Stimulated activated CD8-positive, alpha-beta memory T cell treated with anti-CD3 and anti-CD28 coated beads, Interleukin-4, amount 100 ng/mL, for 1 hour (primary cell): ENCODE measurements at places on chromosomes 4 and X.

GRCh38 chr4:41696763-41697162 lies 51.8 kb downstream of the PHOX2B start:
- DNase-seq = no peak

DNA sequence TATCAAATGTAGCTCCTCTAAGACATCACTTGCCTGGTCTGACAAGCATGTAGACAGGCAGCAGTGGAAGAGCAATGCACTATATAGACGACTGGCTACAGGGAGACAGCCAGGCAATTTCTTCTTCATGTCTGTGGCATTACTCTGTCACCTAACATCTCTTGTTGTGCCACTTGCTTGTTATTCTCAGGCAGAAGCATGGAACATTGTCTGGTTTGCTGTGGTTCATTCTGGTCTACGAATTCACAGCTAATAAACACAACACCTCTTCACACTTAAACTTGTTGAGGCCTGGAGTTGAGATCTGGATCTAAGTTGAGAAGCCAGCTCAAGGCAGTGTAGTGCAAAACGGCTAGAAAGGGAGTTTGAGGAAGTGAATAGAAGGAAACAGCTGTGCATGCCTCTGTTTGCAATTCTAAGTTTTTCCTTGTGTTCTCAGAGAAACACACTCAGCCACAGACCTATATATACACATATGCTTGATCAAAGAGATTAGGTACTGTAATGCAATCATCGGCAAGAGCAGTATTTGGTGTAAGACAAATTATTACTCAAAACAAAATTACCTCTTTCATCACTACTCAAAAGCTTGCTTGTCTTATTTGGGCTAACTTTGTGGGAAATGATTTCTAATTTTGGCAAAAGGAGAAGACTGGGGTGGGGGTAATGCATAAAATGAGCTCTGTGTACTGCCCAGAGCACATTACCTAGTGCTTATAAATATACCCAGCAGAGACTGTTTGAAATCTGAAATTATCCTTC lies 243.8 kb downstream of the PPP3CA start:
- no peak for DNase-seq

DNA sequence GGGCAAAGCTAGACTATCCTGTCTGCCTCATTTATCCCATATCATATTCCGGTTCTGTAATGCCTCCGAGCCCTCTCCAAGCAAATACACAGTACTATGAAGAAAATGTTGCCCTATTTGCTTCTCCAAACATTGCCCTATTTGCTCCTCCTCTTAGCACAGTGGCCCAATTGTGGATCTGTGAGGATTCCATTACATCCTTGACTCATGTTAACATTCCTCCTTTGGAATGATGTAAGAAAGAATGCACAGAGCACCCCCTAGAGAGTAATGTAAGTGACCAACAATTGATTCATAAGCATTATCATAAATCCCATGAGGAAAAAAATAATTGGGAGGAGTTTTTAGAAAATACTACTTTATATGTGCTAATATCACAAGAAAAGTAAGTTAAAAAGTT lies 11.3 kb upstream of the BTC start:
- no peak for DNase-seq

DNA sequence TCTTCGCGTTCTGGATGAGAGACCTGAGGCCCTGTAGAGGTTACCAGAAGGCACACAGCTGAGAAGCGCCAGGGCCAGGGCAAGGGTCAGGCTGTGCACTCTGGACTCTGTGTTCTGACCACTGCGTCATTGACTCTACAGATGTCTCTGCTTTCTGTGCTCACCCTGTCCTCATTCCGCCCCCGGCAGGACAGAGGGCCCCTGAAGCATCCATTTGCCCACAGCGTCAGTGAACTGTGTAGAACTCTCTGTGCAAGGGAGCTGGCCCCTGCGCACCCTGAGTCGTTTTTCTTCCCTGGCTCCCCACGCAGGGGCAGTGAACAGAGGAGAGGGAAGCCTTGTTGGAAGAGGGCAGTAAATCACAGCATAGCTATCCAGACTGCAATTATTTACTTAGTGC lies 6.1 kb upstream of the WAS start:
- no peak for DNase-seq

- DNase-seq = no peak
These were observed at the start of gene SLC9B2 for GRCh38 chr4:103076747-103077347. Gene SLC9B2, minus strand, starts transcription at chr4:103076761. Its CDS starts 9,211 bp downstream, at chr4:103067550.

- DNase-seq = no peak
These were observed 33.7 kb upstream of the ADH7 start for GRCh38 chr4:99468889-99469288.

- no peak for DNase-seq
These were observed at the start of gene FRMPD3 for GRCh38 chrX:107448998-107449835. Gene FRMPD3, plus strand, starts transcription at chrX:107449652. Its CDS starts 76,937 bp downstream, at chrX:107526589.

- no peak for DNase-seq
These were observed 233.4 kb upstream of the STK26 start for GRCh38 chrX:131789664-131790063.

- DNase-seq = no peak
These were observed 982.4 kb upstream of the HS3ST1 start for GRCh38 chr4:12411072-12411471.

- DNase-seq = no peak
These were observed 12.3 kb downstream of the TBCK start for GRCh38 chr4:106303548-106304281.
